NCI-H1436 treated with DMSO at 0.1 percent for 48 hours (cell line): ENCODE measurements at places on chromosomes 2 and 18.

GRCh38 chr2:203070701-203071100 is 56.0 kb downstream of the NBEAL1 start:
- DNase-seq, result no peak

DNA sequence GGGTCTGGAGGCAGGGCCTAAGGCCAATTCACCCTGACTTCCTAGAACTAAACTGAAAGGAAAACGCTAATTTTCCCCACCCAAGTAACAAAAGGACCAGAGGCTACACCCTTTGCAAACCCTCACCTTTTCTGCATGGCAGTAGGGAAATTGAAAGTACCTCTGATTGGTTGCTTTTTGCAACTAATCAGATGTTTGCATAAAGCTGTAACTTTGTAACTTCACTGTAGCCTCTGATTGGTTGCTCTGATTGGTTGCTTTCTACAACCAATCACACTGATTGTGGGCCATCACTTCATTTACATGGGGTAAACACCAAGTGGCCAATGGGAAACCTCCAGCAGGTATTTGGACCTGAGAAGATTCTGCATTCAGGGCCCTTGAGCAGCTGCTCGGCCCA is 20.8 kb downstream of the EIPR1 start:
- no peak for DNase-seq

DNA sequence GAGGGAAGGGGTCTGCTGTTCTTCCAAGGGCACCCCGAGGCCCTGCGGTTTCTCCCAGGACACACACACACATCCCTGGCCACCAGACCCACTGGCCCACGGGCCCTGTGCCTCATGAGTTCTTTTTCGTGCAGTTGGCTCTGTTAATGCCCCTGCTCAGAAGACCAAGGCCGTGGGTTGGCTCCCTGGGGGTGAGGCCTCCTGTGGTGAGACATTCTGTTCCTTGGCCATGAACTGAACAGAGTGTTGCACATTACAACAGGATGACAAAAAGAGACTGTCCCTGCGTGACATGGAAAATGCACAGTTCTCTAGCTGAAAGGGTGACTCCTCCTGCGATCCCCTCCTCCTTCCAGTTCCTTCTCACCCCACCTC is 30.7 kb downstream of the SH2D6 start:
- no peak for DNase-seq

GRCh38 chr18:46815661-46816060 is 58.8 kb upstream of the ST8SIA5 start:
- DNase-seq, result no peak

GRCh38 chr2:176078541-176079284 is 5.0 kb downstream of the EVX2 start:
- DNase-seq, result no peak

GRCh38 chr2:44148999-44149398 is 19.7 kb upstream of the PPM1B start:
- no peak for DNase-seq
